ENCODE measurements at places on chromosomes 4 and X. TPM values are rescaled to one million over a fixed set of nuclear protein-coding genes. Genes with fewer than 3 reads are reported as not detected.
A peak's percentile ranks its signal among the peaks of the same experiment; 100 is the strongest.

GRCh38 chr4:2789793-2790582, 2.9 kb upstream of the SH3BP2 start:
- H3K4me1 ChIP-seq: peaks cover 17% of the 10 kb centered on the region
- no peaks in the 10 kb centered on the region for H3K27me3 ChIP-seq
- no peaks in the 10 kb centered on the region for H3K36me3 ChIP-seq
- H3K27ac ChIP-seq: no peak overlapping the region
- no peak overlapping the region for H3K4me3 ChIP-seq
- no peak for DNase-seq

DNA sequence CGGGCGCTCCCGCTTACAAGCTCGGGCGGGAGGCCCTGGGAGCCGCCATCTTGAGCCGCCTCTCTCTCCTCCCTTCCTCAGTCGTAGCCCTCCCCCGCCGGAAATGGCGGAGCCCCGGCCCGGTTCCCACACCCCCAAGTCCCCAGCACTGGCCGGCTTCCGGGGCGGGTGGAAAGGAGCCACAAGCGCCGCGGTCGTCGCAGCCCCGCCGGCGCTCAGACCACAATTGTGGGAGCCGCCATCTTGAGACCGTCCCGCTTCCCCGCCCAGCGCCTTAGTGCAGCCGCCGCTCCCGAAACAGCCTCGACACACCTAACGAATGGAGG, 531 bp downstream of the HCFC1 start:
- no peaks in the 10 kb centered on the region for H3K27me3 ChIP-seq
- H3K27ac ChIP-seq: peak overlapping the region; percentile 100

GRCh38 chr4:11843340-11843739, 414.6 kb upstream of the HS3ST1 start:
- H3K4me3 ChIP-seq: no peak overlapping the region
- no peak for DNase-seq
- no peak overlapping the region for H3K27ac ChIP-seq
- no peaks in the 10 kb centered on the region for H3K36me3 ChIP-seq
- peaks cover 11% of the 10 kb centered on the region for H3K4me1 ChIP-seq

DNA sequence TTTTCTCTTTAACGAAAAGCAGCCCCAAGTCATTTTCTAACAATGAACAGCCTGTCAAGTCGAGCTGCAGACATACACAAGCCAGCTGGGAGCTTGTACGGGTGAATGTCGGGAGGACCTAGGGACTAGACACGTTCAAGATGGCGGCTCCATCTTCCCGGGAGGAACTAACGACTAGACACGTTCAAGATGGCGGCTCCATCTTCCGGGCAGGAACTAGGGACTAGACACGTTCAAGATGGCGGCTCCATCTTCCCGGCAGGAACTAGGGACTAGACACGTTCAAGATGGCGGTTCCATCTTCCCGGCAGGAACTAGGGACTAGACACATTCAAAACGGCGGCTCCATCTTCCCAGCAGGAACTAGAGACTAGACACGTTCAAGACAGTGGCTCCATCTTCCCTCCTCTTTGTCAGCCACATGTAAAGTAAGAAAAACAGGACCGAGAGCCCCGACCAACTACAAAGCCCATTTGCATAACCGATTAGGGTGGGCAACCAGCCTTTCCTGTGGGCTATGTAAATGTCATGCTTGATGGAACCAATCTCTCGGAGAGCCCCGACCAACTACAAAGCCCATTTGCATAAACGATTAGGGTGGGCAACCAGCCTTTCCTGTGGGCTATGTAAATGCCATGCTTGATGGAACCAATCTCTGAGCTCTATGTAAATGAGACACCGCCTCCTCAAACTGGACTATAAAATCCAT, 175.5 kb downstream of the DHRSX start:
- peak; percentile 82 for DNase-seq
- peaks cover 10% of the 10 kb centered on the region for H3K4me1 ChIP-seq
- no peaks in the 10 kb centered on the region for H3K27me3 ChIP-seq
- no peak overlapping the region for H3K4me3 ChIP-seq
- no peaks in the 10 kb centered on the region for H3K36me3 ChIP-seq
- no peak overlapping the region for H3K27ac ChIP-seq

DNA sequence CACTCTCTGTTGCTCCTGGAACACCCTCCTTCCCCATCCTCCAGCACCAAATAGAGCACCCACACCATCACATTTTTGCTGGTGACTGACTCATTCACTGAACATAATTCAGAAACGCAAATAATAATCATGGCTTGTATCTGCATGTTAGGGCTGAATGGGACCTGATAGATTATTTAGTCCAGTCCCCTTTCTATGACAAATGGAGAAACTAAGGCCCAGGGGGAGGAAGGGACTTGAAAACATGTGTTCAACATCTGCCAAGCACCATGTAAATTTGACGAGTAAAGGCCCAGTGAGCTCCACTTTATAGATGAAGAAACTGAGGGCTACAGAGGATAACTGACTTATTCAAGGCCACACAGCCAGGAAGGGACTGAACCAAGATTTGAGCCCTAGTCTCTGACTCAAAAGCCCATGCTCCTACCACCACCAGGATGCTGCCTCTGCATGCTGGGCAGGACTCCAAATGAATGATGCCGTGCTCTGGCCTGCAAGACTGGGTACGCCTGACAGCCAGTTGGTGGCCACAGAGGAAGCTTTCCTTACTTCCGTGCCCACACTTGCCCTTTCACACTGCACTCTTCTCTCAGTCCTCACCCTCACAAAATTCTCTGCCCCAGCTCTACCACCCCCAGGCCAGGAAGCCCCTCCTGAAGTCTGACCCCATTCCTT, 133.3 kb upstream of the PJA1 start:
- H3K27me3 ChIP-seq: no peaks in the 10 kb centered on the region
- H3K4me3 ChIP-seq: no peak overlapping the region
- peak; percentile 48 for DNase-seq

- H3K4me3 ChIP-seq: no peak overlapping the region
- H3K27me3 ChIP-seq: no peaks in the 10 kb centered on the region
- no peak for DNase-seq
- H3K36me3 ChIP-seq: peaks cover 16% of the 10 kb centered on the region
- no peak overlapping the region for H3K27ac ChIP-seq
Observed at GRCh38 chrX:2486476-2487133, 14.2 kb downstream of the DHRSX start.

DNA sequence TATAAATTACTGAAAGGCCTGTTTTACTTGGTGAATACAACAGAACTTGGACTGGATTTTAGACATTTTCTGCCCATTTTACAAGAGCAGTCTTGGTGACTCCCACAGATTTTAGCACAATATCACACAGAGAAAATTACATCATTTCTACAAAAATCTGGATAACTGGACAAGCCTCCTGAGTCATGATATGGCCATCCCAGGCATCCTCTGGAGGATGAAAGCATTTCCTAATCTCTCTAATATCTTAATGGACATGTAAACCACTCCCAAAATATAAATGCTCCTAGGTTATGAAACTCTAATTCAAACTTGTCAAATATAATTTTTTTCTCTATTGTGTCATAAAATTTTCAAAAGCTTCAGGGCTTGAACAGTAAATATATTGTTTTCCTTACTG, 1170.8 kb upstream of the PCDH7 start:
- H3K27ac ChIP-seq: no peak overlapping the region
- no peak overlapping the region for H3K4me3 ChIP-seq
- no peak for DNase-seq
- no peaks in the 10 kb centered on the region for H3K4me1 ChIP-seq
- H3K27me3 ChIP-seq: no peaks in the 10 kb centered on the region

- H3K27ac ChIP-seq: no peak overlapping the region
- H3K36me3 ChIP-seq: no peaks in the 10 kb centered on the region
- no peaks in the 10 kb centered on the region for H3K4me1 ChIP-seq
- H3K27me3 ChIP-seq: no peaks in the 10 kb centered on the region
Observed at GRCh38 chr4:14924076-14924811, 78.0 kb upstream of the CPEB2 start.

TKTL1 gene
- not detected for total RNA-seq

SLC38A5 gene
- total RNA-seq: 1.6 TPM

PROM1 gene
- 4.9 TPM for total RNA-seq
